ENCODE measurements at places on chromosomes 13 and 19.

- no peak for DNase-seq
Measured at GRCh38 chr19:34475026-34475974, 6.3 kb upstream of the WTIP start.

GRCh38 chr13:78160793-78161192 lies 242.2 kb upstream of the EDNRB start:
- no peak for DNase-seq

DNA sequence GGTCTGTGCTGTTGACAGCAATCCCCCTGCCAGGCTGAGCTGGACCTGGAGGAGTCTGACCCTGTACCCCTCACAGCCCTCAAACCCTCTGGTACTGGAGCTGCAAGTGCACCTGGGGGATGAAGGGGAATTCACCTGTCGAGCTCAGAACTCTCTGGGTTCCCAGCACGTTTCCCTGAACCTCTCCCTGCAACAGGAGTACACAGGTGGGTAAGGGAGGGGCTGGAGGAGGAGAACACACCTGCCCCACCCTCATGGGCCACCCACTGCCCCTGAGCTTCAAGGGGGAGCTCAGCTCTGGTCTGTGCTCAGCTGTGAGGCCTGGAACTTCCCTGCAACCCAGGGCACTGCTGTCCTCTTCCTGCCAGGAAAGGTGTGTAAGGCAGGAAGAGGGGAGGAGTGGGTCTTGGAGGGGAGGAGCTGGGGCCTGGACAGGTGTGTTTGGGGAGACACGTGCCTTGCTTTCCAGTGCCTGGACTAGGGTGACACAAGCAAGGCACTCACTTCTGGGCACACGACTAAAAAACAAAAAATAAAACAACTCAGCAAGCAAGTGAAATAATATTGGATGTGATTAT lies 3.9 kb downstream of the SIGLEC7 start:
- DNase-seq, result no peak

GRCh38 chr13:48224701-48225100 lies 8.3 kb upstream of the ITM2B start:
- no peak for DNase-seq

DNA sequence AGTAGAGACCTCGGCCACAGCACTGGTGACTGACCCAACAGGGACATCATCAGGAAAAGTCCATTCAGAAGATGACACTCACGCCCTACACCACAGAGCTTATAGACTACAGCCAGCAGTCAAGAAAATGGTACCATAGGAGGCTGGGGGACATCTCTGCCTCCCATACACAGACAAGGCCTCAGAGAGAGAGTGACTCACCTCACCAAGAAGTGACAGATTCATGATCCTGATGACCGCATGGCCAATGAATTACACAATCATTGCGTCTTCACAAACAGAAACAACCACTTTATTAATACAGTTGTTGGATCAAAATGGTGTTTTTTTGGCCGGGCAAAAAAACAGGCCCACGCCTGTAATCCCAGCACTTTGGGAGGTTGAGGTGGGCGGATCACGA lies 260.8 kb upstream of the TSHZ3 start:
- DNase-seq, result no peak

GRCh38 chr19:6694147-6694815 lies 24.3 kb upstream of the TNFSF14 start:
- DNase-seq, result no peak

- DNase-seq, result no peak
Measured at GRCh38 chr13:70284371-70284770, 176.1 kb upstream of the KLHL1 start.

DNA sequence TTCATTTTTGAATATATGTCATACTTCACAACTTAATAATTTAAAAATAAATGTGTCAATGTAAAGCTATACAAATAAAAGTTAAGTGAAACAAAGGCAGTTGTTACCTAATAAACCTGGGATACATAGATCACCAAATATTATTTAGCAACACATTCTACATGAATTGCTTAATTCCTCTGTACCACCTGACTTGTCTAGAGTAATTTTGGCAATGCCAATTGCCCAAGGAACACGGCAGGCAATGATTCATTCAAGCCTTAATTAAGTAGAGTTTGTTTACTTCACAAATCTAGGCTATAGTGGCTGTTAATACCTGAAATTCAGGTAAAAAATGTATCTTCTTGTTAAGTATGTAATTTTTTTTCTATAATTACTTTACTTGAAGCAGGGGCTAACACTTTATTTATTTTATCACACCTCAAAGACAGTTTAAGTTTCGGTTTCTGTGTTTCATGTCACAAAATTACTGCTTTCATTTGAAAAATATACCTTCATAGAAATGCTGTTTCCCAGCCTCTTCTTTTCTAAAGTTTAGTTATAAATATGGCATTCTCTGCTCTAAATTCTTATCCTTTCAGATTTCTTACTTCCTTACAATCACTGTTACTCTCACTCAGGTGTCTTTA lies 705.7 kb downstream of the SLITRK5 start:
- no peak for DNase-seq

DNA sequence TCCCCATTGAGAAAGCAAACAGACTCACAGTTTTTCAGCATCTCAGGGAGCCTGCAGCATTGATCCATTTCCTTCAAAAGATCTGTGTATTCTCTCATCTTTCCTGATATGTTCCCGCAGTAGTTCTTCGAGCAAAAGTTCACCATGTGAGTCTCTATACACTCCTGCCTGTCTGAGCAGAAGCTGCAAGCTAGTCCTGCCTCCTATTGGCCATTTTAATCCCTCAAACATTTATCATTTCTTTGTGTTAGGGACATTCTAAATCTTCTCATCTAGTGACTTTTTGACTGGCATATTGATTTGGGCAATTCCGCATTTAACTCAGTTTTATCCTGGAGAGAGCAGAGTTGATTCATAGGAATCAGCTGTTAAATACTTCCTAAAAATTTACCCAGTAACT lies 660.4 kb upstream of the KLF12 start:
- no peak for DNase-seq

Data from vagina (tissue), 2 donors.